M059J (cell line): ENCODE measurements at places on chromosomes 2 and 18. TPM values are rescaled to one million over a fixed set of nuclear protein-coding genes. Genes with fewer than 3 reads are reported as not detected.

GRCh38 chr2:30823452-30823851, 16.2 kb upstream of the CAPN13 start:
- DNase-seq: no peak

DNA sequence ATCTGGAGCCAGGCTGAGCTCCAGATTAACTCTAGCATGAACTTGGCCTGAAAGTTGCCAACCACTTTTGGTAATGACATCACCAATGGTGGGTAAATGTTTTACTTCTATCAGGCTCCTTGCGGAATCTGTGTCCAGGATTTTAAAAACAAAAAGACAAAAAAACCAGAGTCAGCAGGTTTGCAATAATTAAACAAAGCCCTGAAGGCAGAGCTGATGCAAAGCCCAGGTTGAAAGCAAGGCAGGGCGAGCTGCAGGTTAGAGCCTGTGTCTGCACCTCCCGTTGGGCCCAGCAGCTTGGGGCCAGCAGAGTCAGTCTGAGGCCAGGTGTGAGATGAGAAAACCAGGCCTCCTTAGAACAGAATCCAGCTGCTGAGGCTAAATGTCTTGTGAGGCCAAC, 29.1 kb upstream of the ALK start:
- DNase-seq: no peak

ZC3H8 gene
- 1.6 and 5.2 TPM in 2 replicates for total RNA-seq

CACNB4 gene
- total RNA-seq: 0.12 TPM in 1 of 2 replicates, not detected in the other
